ENCODE measurements at places on chromosomes 4 and X. TPM values are rescaled to one million over a fixed set of nuclear protein-coding genes. Genes with fewer than 3 reads are reported as not detected.

Gene CT83
- total RNA-seq, result not detected

Gene GAB3
- total RNA-seq, result 0.20 TPM

Gene GPR82
- total RNA-seq, result not detected

Gene HEPH
- not detected for total RNA-seq

Gene ARX
- total RNA-seq, result 0.20 TPM

Gene LUZP4
- total RNA-seq, result not detected

Gene CT45A5
- total RNA-seq, result not detected

Gene NPY1R
- not detected for total RNA-seq

Gene RHOXF2
- total RNA-seq, result not detected

Gene HGFAC
- total RNA-seq, result not detected

Gene PAGE2
- not detected for total RNA-seq

Gene NRK
- total RNA-seq, result not detected

Gene TEX11
- total RNA-seq, result 0.12 TPM

Gene KIT
- not detected for total RNA-seq

Gene SLC10A6
- total RNA-seq, result not detected

Gene ACE2
- 0.12 TPM for total RNA-seq

Gene EGFL6
- total RNA-seq, result not detected

Gene SULT1B1
- not detected for total RNA-seq

Gene BST1
- 10.2 TPM for total RNA-seq

Gene UGT8
- 5.1 TPM for total RNA-seq

Gene NMU
- total RNA-seq, result 4.9 TPM

Gene TRMT10A
- 13.0 TPM for total RNA-seq

Gene HTR2C
- total RNA-seq, result not detected

Gene MID1
- 25.2 TPM for total RNA-seq

Gene ZNF81
- 6.5 TPM for total RNA-seq

Gene DCX
- total RNA-seq, result not detected

Gene TAF7L
- total RNA-seq, result not detected

Gene LRAT
- total RNA-seq, result 0.38 TPM

Gene PARM1
- total RNA-seq, result 0.52 TPM

Gene P2RY10
- total RNA-seq, result not detected

Gene SHROOM3
- total RNA-seq, result 0.58 TPM

Gene CXXC4
- 0.03 TPM for total RNA-seq

Gene HS6ST2
- 39.1 TPM for total RNA-seq

Gene TLR2
- 0.10 TPM for total RNA-seq

Gene ZNF275
- total RNA-seq, result 9.0 TPM

Gene MAOA
- 18.2 TPM for total RNA-seq

Gene INTU
- total RNA-seq, result 3.2 TPM

Gene GAGE12H
- not detected for total RNA-seq

Gene DOK7
- 0.14 TPM for total RNA-seq

Gene UBA6
- total RNA-seq, result 64.7 TPM

Gene PRPS2
- 55.9 TPM for total RNA-seq

Gene CXCL11
- total RNA-seq, result not detected

Gene SLC16A2
- 1.2 TPM for total RNA-seq

Gene SLC9B2
- total RNA-seq, result 29.8 TPM

Gene SSX2B
- total RNA-seq, result not detected

Gene MAGEE1
- total RNA-seq, result 1.4 TPM

Gene CRLF2
- 4.7 TPM for total RNA-seq

Gene GYPA
- not detected for total RNA-seq

Gene MAGEA9B
- total RNA-seq, result 0.12 TPM

Gene TMEM156
- 7.2 TPM for total RNA-seq

Gene CXCL1
- total RNA-seq, result 527 TPM

Gene ZFP42
- not detected for total RNA-seq

Gene EDA
- total RNA-seq, result 0.67 TPM

Gene GPR143
- total RNA-seq, result not detected

Gene GATA1
- total RNA-seq, result not detected

Gene ASMT
- not detected for total RNA-seq

Gene GAGE12F
- not detected for total RNA-seq
